ENCODE measurements at places on chromosomes 2 and 18.

- DNase-seq: peak; percentile 69
Measured at GRCh38 chr18:5543036-5543680, 639 bp downstream of the EPB41L3 start.

GRCh38 chr2:55459714-55460274 is 40.1 kb upstream of the CCDC88A start:
- no peak for DNase-seq

DNA sequence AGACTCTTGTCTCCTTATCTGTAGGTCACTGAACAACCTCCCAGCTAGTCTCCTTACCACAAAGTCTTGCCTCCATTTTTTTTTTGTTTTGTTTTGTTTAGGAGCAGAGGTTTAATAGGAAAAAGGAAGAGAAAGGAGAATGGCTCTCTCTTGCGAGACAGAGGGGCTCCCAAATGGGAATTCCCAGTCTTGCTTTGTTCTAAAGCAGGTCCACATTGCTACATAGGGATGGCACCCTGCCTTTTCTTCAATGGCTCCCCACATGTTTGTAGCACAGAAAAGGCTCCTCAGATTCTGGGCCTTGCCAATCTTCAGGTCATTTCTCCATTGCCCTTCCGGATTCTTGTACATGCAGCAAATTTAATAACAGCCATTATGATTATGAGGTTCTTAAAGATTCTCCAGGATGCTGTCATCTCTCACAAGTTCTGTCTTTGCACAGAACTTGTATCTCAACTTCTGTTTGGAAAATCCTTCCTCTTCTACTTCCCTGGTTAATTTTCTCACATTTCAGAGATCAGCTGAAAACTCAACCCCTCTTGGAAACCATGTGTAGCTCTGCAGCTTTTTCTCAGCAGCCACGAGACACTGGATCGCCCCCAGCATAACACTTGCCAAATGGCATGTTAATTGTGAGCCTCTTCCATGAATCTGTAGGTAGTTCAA is 23.6 kb downstream of the IL1F10 start:
- DNase-seq: no peak

GRCh38 chr2:238461916-238462315 is 35.2 kb downstream of the ASB1 start:
- no peak for DNase-seq

DNA sequence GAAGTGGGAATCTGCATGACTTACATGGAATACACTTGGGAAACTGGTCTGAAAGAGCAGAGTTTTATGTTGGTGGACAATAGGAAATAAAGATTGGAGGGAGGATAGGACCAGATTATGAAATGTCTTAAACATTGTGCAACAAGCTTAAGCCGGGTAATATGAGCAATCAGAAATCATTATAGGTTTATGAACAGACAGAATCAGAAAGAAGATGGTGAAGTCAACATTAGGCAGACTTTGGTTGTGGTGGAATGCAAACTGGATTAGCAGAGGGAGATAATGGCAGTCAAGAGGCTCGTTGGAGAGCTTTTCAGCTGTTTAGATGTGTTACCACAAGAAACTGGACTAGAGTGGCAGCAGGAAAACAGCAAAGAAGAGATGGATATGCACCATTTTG is 43.5 kb downstream of the CRIM1 start:
- DNase-seq: no peak

- peak; percentile 74 for DNase-seq
Measured at GRCh38 chr2:111702119-111702803, 181.7 kb downstream of the ANAPC1 start.

DNA sequence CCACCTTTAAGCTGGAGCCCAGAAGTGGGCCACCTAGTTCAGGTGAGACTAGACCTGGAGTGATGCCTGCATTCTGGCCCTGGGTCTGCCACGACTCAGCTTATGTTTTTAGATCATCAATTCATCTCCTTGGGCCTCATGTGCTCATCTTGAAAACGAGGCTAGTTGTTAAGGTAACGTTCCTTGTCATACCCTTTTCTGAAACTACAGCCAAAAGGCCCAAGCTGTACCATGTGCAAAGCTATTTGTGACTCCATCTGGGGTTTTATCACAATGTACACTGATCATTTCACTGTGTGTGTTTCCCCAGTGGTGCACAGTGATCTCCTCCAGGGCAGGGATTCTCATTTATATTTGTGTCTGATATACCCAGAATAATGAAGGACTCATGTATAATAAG is 138.4 kb upstream of the COPS8 start:
- DNase-seq: no peak

DNA sequence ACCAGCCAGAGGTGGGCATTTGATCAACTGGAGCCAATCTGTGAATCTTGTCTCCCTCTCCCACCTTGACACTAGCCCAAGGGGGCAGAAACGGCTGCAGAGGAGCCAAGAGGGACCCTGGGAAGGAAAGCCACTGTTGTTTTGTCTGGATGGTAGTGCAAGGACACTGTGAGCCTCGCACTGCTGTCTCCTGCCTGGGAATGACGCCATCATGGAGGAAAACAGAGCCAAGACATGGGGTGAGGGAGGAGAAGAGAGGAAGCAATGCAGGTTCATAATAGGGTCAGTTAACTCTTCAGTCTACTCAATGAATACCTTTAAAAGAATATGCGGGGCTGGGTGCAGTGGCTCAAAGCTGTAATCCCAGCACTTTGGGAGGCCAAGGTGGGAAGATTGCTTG is 231.1 kb upstream of the AGAP1 start:
- DNase-seq: no peak

DNA sequence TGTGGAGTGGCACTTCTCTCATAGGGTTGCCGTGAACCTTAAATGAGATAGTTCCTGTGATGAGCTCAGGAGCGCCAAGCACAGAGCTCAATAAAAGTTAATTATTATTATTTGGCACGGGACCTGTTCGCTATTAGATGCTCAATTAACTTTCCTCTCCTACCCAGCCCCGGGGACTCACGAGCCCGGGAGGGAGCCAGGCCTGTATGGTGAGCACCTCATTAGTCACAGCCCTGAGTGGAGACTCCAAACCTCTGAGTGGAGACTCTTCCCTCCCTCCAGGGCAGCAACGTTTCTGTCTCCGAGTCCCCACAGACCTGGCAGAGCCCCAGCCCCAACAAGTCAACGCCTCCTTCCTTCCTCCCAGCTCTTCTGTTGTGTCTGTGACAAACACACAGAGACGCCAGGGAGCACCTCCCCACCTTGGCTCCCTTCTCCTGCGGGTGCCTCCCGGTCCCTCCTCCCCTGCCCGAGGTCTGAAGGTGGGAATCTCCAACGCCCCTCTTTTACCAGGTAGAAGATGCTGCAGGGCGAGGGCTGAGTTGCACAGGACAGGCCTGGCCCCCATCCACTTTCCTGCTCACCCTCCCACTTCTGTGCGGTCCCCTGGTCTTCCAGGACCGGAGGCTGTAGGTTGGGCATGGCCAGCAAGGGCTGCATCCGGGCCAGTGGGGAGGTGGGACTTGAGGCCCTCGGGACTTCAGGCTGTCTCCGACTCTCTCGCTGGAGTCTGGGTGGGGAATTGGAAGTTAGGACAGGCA is 52.7 kb upstream of the ODC1 start:
- no peak for DNase-seq

GRCh38 chr18:56120782-56121181 is 517.6 kb downstream of the TXNL1 start:
- no peak for DNase-seq
